NCI-H82 (cell line): ENCODE measurements at places on chromosomes 4 and X.

- DNase-seq: no peak
These were observed 1390.3 kb downstream of the RAPGEF2 start for GRCh38 chr4:160493206-160493605.

- no peak for DNase-seq
These were observed 417.4 kb downstream of the TLL1 start for GRCh38 chr4:166290426-166290825.

- DNase-seq: peak; percentile 85
These were observed 111.6 kb downstream of the DHX15 start for GRCh38 chr4:24472514-24473308.

DNA sequence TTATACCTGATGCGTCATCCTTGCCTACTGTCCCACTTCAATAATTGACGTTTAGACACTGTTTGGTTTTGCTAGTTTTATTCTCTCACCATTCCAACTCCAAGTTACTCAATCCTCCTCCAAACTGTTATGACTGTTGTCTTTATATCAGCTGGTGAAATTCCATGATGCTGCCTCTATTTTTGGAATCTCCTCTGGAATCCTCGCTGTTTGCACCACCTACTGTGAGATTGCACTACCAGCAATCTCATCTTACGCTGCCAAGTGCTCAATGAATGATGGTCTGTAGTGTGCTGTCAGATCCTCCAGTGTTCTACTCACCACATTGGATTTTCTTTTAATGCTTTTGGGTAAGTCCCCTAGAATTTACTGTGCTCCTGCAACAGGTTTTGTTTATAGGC is 13.2 kb upstream of the PCDH18 start:
- no peak for DNase-seq

GRCh38 chr4:76067652-76068286 is 6.7 kb upstream of the ART3 start:
- DNase-seq: peak; percentile 84

GRCh38 chrX:142998447-142999198 is 27.1 kb upstream of the SPANXN4 start:
- no peak for DNase-seq

DNA sequence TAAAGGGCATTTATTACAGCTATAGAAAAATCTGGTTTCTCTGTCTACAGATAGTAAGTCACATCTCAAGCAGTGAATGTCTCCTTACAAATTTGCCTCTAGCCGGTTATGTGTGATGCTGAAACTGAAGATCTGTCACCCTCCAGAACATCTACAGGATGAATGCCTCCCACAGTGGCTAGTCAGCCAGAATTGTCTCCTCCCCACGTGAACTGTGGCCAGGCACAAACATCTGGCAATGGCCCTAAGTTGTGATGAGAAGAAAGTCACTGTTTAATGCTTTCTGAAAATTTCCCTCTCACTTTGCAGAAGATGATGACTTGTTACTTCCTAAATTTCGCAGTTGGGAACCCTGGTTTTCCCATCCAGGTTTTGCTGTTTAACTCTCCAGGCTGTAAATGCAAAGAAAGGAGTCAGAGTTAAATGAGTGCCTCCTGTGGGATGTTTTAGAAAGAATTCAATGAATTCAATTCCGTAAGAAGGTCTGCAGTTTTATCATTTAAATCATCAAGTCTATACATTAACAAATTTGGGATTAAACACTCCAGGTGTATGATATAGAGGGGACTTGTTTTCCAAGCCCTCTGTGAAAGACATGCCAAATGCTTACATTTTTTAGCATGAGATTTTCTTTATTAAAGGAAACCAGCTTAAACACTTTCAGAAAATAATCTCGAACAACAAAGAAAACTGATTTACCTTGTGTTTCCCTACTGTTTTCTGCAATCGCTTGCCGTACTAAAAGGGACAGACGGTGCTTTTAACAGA is 55.4 kb upstream of the TLR3 start:
- DNase-seq: no peak

- DNase-seq: peak; percentile 7
These were observed 20.8 kb upstream of the SERTM2 start for GRCh38 chrX:111490688-111491087.

DNA sequence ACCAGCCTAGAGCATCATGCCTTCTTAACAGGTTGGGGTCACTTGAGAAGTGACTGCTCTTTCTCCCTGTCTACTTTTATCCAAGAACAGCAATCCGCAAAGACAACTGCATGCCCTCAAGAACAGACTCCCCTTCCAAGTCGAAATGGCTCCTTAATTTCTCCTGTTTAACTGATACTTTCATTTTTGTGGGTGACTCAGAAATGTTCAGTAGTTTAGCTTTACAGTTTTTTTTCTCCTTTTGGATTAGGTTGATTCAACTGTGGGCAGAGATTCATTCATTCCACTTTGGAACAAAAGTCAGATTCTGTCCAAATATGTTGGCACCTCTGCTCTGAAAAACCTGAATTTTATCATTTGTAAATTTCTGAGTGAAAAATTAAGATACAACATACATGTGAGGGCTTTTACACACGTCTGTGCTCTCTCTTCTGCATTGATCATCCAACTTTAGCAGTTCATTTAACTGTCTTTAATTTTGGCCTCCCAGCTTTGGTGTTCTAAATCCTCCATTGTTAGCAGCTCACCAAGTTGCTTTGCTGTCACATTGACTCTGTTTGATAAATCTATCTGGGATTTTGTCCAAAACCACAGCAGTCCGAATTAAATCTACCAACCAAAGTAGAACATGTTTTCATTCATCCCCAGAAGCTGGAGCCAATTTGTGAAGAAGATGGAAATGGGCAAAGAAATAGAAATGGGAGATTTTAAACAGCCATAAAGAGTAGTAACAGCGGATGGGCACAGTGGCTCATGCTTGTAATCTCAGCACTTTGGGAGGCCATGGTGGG is 50.0 kb downstream of the HOPX start:
- DNase-seq: no peak

- peak; percentile 41 for DNase-seq
These were observed 30.2 kb downstream of the ASB5 start for GRCh38 chr4:176238826-176239225.

GRCh38 chr4:1192493-1193205 is 20.3 kb upstream of the SPON2 start:
- no peak for DNase-seq

DNA sequence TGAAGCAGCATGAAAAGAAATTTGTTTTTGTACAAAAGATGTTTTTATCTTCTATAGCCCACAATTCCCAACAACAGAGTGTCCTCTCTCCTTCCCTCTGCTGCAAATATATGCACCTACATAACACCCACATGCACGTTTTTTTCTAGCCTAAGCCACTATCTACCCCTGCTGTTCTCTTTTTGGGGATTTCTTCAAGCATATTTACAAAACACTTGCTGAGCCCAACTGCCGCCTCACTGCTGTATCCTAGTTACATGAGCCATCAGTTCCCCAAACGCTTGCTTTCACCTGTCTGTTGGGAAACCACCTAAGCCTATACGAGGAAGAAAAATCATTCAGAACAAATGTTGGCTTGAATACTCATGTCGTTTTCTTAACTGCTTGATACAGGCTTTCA is 127.2 kb downstream of the CHRNA9 start:
- no peak for DNase-seq

- DNase-seq: no peak
These were observed 113.2 kb downstream of the ATP10D start for GRCh38 chr4:47598320-47598719.

GRCh38 chr4:154390324-154390723 is 101.3 kb downstream of the DCHS2 start:
- DNase-seq: no peak
